Neural progenitor cell (in vitro differentiated cells): ENCODE measurements at places on chromosomes 3 and 15. TPM values are rescaled to one million over a fixed set of nuclear protein-coding genes. Genes with fewer than 3 reads are reported as not detected.

GRCh38 chr3:26712211-26713026 lies 89.8 kb downstream of the LRRC3B start:
- peak; percentile 87 for DNase-seq

Gene SEMA6D
- total RNA-seq: 12.5 and 23.5 TPM in 2 replicates

DNA sequence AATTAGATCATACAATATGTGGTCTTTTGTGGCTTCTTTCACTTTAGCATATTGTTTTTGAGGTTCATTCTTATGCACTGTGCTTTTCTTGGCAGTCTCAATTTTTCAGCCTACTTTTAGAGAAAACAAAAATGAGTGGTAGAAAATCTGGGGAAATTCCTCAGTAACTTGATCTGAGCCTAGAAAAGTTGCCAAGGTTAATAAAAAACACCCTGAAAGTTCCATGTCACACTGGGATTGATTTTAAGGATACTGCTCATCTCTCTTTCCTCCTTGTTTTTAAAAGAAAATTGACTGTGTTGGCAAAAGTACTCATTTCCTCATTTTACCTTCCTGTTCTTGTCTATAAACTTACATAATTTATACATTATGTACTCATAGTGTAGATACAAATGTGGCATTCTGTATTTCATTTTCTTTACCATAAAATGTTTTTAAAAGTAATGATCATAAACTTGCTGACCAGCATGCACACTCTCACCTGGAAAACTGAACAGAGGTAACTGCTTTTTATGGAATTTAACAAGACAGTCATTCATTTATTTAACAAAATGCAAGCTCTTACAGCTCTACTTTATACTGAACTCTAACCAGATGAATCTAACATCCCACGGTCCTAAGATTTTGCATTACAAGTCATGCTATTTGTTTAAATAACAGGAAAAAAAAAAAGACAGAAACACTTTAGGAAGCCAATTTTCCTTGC lies 28.6 kb upstream of the SH3BP5 start:
- no peak for DNase-seq

Gene COPS2
- total RNA-seq: 86.2 and 163 TPM in 2 replicates

Gene CHRNA7
- 8.7 and 14.0 TPM in 2 replicates for total RNA-seq

Gene KNL1
- 71.7 and 125 TPM in 2 replicates for total RNA-seq

GRCh38 chr3:66380200-66380932 lies 120.5 kb downstream of the LRIG1 start:
- no peak for DNase-seq

Gene ECE2
- total RNA-seq: 0.15 TPM in 1 of 2 replicates, not detected in the other

Gene ZBTB11
- total RNA-seq: 19.8 and 30.2 TPM in 2 replicates

DNA sequence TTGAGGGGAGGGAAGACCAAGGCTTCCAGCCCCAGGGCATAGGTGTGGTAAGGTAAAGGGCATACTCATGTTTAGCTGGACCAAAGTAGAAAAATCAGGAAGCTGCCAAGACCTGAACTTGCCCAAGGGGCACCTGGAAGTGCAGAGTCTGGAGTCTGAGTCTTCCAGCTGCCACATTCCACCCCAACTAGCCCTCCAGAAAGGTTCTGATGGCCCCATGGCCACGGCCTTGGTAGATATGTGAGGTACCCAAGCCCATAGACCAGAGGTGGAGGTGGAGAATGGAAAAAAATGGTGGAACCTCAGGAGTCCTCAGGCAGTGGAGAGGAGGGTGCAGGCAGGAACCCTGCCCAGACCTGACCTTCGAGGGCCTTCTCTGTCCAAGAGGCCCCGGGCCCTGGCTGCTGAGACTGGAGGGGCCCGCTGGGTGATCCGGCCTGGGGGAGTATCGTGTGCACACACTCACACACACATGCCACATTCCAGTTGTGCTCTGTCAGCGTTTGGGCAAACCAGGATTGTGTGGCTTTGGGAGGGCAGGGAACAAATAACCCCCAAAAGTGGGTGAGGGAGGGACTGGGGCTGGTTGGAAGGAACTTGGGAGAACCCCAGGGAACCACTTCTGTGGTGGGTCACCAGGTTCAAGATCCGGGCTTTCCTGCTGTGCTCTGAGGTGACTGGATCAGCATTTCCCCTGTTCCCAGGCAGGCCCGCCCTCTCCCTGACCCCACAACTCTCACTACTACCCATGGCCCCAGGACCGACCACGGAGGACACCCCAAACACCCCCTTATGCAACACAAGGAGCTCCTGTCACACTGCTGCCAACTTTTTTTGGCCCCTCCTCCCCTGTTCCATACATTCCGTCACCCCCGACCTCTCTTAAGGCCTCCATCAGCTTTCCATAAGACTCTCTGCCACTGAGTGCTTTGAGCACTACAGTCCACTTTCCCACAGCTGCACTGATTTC lies 11.6 kb downstream of the MYL3 start:
- DNase-seq: no peak

Gene ALPK3
- 5.4 and 9.5 TPM in 2 replicates for total RNA-seq
